ENCODE measurements at places on chromosomes 2 and 18.

DNA sequence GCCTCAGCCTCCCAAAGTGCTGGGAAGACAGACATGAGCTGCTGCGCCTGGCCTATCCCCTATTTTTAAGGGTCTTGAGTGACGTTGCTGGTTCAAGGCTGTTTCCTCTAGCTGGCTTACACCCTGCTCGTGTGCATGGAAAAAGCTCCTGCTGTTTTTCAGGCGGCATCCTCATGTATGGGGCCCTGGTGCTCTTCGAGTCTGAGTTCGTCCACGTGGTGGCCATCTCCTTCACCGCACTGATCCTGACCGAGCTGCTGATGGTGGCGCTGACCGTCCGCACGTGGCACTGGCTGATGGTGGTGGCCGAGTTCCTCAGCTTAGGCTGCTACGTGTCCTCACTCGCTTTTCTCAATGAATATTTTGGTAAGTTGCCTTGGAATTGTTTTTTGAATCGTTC lies 22.0 kb upstream of the NFATC1 start:
- H3K4me3 ChIP-seq = no peak overlapping the region
- H3K36me3 ChIP-seq = peaks cover 36% of the 10 kb centered on the region
- peaks cover 2% of the 10 kb centered on the region for H3K4me1 ChIP-seq
- no peak overlapping the region for H3K27ac ChIP-seq
- H3K27me3 ChIP-seq = no peaks in the 10 kb centered on the region

- no peaks in the 10 kb centered on the region for H3K27me3 ChIP-seq
- no peaks in the 10 kb centered on the region for H3K36me3 ChIP-seq
- H3K4me3 ChIP-seq = no peak overlapping the region
- no peak for DNase-seq
Observed at GRCh38 chr18:58558471-58558870, 70.4 kb downstream of the ALPK2 start.

DNA sequence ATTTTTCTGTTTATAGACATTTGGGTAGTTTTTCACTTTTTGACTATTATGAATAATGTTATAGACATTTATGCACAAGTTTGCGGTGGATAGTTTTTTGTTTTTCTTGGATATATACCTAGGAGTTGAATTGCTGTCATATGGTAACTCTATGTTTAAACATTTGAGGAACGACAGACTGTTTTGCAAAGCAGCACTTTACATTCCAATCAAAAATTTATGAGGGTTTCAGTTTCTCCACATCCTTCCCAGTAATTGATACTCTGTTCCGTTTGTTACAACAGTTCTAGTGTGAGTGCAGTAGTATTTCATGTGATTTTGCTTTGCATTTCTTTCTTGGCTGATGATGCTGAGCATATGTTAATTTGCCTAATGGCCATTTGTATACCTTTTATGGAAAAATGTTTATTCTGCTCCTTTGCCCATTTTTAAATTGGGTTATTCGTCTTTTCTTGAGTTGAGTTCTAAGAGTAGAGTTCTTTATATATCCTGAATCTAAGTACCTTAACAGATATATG lies 617.3 kb upstream of the LRATD1 start:
- no peak overlapping the region for H3K27ac ChIP-seq
- H3K36me3 ChIP-seq = no peaks in the 10 kb centered on the region
- peaks cover 9% of the 10 kb centered on the region for H3K4me1 ChIP-seq
- no peaks in the 10 kb centered on the region for H3K27me3 ChIP-seq
- no peak overlapping the region for H3K4me3 ChIP-seq

GRCh38 chr2:143608758-143609157 lies 479.5 kb downstream of the ARHGAP15 start:
- H3K36me3 ChIP-seq = no peaks in the 10 kb centered on the region
- peak overlapping the region; percentile 11 for H3K4me3 ChIP-seq
- DNase-seq = no peak
- H3K4me1 ChIP-seq = no peaks in the 10 kb centered on the region
- H3K27me3 ChIP-seq = no peaks in the 10 kb centered on the region
